AG09309 (cell line): ENCODE measurements at places on chromosomes 13 and 19.

GRCh38 chr19:46697204-46697960 lies 19.5 kb downstream of the PRKD2 start:
- DNase-seq = no peak

GRCh38 chr13:97574926-97575325 lies 141.0 kb downstream of the RAP2A start:
- no peak for DNase-seq

GRCh38 chr13:51793570-51794271 lies 10.2 kb downstream of the DHRS12 start:
- DNase-seq = no peak

DNA sequence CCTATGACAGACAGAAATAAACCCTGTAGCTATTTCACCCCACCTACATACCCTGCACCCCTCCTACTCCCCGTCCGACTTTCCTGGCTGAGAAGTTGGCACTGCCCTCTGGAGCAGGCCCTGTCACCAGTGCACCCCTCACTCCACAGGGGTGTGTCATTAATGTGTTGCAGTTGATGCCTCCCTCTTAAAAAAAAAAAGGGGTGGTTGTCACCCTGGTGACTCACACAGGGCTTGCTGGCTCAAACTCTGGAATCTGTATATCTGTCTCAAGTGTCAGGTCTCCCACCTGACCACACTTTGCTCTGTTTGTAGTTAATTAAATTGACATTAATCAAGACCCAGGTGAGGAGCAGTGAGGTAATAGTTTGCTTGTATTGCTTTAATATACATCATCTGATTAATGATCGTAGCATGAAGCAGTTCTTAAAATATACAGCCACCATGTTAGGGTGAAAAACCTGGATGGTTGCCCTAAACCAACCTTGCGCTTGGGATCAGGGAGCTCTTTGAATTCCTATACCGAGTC lies 2.0 kb upstream of the GATAD2A start:
- no peak for DNase-seq

DNA sequence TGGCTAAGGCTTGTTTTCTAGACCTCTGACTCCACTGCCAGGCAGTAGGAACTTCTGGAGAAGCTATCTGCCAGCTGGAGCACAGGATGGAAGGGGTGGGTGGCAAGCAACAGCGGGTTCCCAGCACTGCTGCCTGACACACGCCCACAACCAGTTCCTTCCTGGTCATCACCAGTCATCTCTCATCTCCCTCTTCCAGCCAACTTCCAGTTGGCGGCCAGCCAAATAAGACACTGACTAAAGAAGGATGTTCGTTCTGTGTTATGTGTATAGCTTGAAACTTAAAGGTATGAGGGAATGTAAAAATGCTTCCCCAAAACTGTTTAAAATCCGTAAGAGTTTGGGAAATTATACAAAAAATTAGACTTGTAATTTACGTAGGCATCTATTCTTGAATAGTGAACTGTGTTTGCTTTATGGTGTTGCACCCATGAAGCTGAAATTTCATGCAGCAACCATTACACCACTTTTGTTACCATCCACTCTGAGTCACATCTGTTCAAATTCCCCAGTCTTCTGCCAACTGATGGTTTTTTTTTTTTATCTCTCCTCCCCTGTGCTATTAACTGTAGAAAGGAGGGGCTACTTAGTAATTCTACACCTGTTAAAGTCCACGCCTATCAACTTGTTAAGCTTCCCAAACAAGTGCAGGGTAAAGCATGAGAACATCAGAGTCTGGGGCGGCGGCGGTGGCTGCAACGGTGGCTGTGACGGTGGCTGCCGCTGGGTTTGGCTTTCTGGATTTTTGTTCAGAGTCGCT lies 86.2 kb upstream of the FRY start:
- DNase-seq = peak; percentile 84

DNA sequence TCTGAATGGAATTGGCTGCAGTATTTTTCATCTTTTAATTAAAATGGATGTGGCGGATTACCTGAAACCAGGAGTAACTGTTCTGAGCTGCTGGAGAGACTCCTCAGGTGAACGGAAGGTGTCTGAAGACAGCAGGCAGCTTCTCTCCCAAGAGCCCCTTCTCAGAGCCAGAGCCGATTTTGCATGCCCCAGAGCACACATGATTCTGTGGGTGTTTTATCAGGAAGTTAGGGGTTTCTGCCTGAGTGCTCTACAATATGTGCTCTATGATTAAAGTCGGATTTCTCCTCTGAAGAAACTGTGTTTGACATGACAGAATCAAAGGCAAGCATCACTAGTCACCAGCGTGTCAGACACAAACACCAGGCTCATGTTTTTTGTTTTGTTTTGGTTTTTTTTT lies 60.7 kb upstream of the MCF2L start:
- DNase-seq = no peak

DNA sequence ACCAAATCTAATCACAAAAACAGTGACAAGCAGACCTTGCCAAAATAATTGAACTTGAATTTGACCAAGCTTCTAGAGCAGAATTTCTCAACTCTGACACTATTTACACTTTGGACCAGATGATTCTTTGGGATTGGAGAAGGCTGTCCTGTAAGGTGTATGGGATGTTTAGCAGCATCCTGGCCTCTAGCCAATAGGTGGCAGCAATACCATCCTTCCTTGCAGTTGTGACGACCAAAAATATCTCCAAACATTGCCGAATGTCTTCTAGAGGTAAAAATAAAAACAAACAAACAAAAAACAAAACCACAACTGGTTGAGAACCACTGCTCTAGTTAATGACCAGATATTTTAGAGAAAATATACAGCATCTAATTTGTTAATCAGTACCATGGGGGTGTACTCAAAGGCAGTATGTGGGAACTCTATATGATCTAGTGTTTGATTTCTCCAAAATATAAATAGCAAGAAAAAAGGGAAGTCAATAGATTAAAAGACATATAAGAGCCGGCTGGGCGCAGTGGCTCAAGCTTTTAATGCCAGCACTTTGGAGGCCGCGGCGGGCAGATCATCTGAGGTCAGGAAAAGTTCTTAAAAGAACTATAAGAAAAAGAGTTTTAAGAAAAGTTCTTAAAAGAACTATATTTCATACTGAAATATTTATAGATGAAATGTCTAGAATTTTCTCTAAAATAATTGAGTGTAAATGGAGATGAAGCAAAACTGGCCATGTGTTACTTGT lies 60.9 kb upstream of the ZNF527 start:
- no peak for DNase-seq

DNA sequence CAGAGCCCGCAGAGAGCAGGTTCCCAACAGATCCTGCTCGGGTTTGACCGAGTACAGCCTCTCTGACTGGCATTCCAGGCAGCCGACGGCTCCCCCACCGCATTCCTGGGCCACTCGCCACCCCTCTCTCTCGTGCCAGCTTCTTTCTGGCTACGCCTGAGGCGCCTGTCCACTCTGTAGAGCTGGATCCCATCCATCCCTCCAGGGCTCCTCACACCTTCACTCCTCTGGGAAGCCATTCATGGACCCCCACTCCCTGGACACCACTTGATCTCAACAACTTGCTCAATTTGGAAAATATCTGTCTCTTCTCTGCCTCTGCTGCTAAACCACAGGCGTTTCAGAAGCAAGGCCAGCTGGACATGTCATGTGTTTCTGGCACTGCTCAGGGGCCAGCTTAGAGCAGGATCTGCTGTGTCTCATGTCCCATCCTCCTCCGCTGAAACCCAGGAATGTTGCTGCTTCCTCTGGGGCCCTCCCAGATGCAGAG lies 30.6 kb upstream of the ATP1A3 start:
- DNase-seq = peak; percentile 43

- DNase-seq = no peak
Observed at GRCh38 chr13:50170447-50171037, 155.3 kb downstream of the KCNRG start.

GRCh38 chr19:345320-345879 lies 804 bp upstream of the MIER2 start:
- DNase-seq = no peak

DNA sequence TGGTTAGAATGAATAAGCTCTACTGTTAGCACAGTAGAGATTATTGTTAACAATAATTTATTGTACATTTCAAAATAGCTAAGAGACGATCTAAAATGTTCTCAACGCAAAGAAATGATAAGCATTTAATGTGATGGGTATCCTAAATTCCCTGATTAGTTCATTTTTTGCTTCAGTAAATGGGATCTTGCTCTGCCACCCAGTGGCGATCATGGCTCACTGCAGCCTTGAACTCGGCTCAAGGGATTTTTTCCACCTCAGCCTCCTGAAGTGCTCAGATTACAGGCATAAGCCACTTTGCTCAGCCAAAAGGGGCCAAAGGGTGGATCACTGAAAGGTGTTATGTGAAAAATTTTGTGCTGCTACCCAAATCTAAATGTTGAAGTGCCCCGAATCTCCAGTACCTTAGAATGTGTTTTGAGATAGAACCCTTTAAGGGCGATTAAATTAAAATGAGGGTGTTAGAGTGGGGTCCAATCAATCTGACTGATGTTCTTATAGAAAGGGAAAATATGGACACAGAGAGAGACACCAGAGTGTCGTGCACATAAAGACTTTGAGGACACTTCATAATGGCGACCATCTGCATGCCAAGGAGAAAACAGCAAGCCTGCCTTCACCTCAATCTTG lies 31.5 kb upstream of the ZNF766 start:
- DNase-seq = peak; percentile 21

- no peak for DNase-seq
Observed at GRCh38 chr13:73661687-73662425, 472.3 kb downstream of the KLF12 start.

- DNase-seq = no peak
Observed at GRCh38 chr13:109314101-109314500, 472.3 kb downstream of the IRS2 start.

DNA sequence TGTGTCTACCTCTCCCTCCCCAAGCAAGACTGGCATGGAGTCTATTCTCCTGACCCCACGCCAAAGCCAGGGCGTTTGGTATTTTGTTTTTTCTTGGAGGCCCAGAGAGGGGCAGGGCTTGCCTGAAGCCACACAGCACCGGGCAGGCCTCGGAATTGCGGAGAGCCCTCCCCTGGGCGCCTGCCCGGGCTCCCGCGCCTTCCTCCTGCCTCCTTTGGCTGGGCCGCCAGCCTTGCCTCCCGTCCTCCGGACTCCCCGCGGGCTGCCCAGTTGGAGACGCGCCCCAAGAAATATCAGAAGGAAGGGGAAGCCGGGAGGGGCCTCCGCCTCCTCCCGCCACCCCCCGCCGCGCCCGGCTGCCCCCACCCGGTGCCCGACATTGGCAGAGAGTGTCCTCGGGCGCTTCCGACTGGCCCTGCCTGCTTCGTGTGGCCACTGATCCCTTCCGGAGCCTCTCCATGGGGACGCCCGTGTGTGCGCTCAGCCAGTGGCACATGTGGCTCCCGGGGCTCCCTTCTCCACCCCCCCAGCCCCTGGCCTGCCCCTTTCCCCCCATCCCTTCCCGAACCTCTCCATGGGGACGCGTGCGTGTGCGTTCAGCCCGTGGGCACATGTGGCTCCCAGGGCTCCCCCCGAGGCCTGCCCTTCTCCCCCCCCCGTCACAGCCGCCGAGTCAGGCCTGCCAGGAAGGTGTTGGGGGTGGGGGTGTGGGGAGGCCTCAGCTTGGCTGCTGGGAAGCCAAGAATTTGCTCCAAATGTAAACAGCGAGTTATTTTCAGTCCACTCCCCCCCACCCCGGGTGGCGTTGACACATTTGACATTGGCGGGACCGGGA lies 37.3 kb downstream of the NFIC start:
- DNase-seq = peak; percentile 93

GRCh38 chr19:29060813-29061364 lies 152.1 kb downstream of the UQCRFS1 start:
- no peak for DNase-seq

DNA sequence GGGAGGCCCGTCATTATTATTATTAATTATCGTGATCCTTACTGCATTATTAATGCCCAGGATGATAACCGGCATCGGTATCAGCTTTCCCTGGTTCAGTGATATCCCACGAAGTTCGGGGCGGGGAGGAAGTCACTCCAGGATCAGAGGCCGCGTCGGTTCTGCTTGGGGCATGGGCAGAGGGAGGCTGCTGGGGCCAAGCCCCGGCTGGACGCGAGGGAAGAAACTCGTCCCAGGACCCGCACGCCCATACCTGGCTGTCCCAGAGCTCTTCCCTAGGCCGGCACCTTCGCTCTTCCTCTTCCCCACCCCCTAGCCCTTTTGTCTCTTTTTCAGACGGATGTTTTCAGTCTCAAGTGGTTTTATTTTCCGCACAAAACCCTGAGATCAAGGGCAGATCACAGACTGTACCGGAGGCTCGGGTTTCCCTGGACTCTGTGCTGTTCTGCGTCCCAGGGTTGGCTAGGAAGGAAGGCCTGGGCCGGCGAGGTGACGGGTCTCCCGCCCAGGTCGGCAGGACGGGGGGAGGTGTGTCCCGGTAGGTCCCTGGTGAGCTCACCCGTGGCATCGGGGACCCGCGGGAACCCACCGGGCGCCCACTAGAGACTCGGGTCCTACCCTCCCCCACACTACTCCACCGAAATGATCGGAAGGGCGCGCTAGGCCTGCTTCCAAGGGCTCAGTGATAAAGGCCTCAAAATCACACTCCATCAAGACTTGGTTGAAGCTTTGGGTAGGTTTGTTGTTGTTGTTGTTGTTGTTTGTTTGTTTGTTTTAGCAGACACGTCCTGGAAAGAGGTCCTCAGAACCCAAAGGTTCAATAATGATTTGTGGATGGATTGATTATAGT lies 7.9 kb downstream of the ZIC2 start:
- DNase-seq = no peak

GRCh38 chr13:110106726-110107125 lies 200.2 kb downstream of the COL4A1 start:
- DNase-seq = no peak

- DNase-seq = no peak
Observed at GRCh38 chr19:2494084-2494446, 18.1 kb downstream of the GADD45B start.

DNA sequence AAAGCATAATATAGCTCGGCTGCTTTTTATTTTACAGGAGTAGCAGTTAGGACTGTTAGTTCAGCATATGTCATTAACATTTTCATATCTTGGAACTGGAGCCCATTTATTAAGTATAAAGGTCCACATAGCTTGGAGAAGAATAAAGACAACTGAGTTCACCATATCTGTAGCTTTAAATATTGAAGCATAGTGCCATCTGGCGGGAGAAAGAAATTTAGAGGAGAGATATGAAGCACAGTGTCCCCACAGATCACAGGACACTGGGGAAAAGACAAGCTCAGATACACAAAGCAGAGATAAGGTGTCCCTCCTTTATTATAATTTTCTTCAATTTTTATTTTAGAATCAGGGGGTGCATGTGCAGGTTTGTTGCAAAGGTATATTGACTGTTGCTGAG lies 104.7 kb upstream of the FREM2 start:
- DNase-seq = no peak

GRCh38 chr19:1172353-1173158 lies 1.5 kb downstream of the SBNO2 start:
- DNase-seq = no peak
